K562 (cell line): ENCODE measurements at places on chromosomes 11 and 22. TPM values are rescaled to one million over a fixed set of nuclear protein-coding genes. Genes with fewer than 3 reads are reported as not detected.
A peak's percentile ranks its signal among the peaks of the same experiment; 100 is the strongest.

Gene PYGM
- total RNA-seq: 0.69 and 1.2 TPM in 2 replicates

Gene CREB3L1
- 24.9 and 27.6 TPM in 2 replicates for total RNA-seq

Gene PIH1D2
- total RNA-seq: 1.3 and 1.5 TPM in 2 replicates

Gene CASP12
- total RNA-seq: not detected in 2 replicates

GRCh38 chr11:115580927-115581680 lies 76.9 kb upstream of the CADM1 start:
- no peak overlapping the region for H3K27ac ChIP-seq
- DNase-seq: no peak
- no peaks in the 10 kb centered on the region for H3K4me1 ChIP-seq
- no peaks in the 10 kb centered on the region for H3K27me3 ChIP-seq
- H3K36me3 ChIP-seq: no peaks in the 10 kb centered on the region

- no peaks in the 10 kb centered on the region for H3K36me3 ChIP-seq
- H3K4me3 ChIP-seq: no peak overlapping the region
- H3K4me1 ChIP-seq: peaks cover 6% of the 10 kb centered on the region; the same call in 1 of the 3 replicates
- DNase-seq: peak; percentile 85
Observed at GRCh38 chr11:74702383-74703007, 28.7 kb downstream of the CHRDL2 start.

DNA sequence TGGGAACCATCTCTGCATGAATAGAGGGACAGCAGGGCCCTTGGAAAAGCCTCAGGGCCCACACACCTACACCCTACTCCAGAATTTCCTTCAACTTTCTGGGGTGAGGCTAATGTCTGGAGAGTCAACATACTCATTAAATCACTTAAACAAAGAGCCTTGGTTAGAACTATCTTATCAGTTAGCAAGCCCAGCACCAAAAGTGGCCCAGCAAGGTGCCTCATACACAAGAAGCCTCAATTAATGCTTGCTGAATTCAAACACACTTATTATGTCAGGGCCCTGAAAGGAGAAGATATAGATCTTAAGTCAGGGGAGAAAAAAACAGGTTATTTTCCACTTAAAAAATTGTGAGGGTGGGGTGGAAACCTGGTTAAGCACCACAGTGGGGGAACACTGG lies 61.4 kb downstream of the C11orf58 start:
- H3K27me3 ChIP-seq: peaks cover 18% of the 10 kb centered on the region
- no peak for DNase-seq
- H3K4me3 ChIP-seq: no peak overlapping the region
- no peaks in the 10 kb centered on the region for H3K4me1 ChIP-seq
- no peak overlapping the region for H3K27ac ChIP-seq
- no peaks in the 10 kb centered on the region for H3K36me3 ChIP-seq

DNA sequence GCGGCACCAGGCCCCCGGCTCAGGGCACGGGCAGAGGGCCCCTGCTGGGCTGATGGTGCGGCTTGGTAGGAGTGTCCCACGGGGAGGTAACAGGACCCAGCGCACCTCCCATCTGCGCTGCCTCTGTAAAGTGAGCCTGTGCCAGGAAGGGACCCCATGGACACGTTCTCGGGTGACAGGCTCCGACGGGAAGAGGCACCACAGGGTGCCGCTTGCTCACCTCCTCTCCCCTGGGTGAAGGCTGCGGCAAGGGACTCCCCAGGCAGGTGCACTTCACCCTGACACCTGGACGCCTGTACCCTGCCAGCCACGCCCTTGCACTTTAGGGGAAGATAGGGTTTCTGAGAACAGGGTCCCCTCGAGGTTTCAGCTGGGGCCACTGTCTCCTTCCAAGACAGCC lies 48.1 kb downstream of the SHANK2 start:
- H3K36me3 ChIP-seq: no peaks in the 10 kb centered on the region
- peaks cover 8% of the 10 kb centered on the region; the same call in 2 of the 3 replicates for H3K27me3 ChIP-seq
- no peaks in the 10 kb centered on the region for H3K4me1 ChIP-seq
- DNase-seq: no peak
- H3K27ac ChIP-seq: no peak overlapping the region

GRCh38 chr11:24773322-24773721 lies 276.5 kb downstream of the LUZP2 start:
- H3K4me3 ChIP-seq: no peak overlapping the region
- H3K27me3 ChIP-seq: no peaks in the 10 kb centered on the region
- H3K27ac ChIP-seq: no peak overlapping the region

- H3K4me3 ChIP-seq: peak overlapping the region; percentile 66
- peaks cover 13% of the 10 kb centered on the region; the same call in 2 of the 3 replicates for H3K4me1 ChIP-seq
- H3K27ac ChIP-seq: peak overlapping the region; percentile 84
- no peaks in the 10 kb centered on the region for H3K36me3 ChIP-seq
- H3K27me3 ChIP-seq: no peaks in the 10 kb centered on the region
- DNase-seq: peak; percentile 58
Observed at GRCh38 chr11:111602865-111603610, 789 bp downstream of the SIK2 start.
